ENCODE measurements at places on chromosomes 4 and X.
A peak's percentile ranks its signal among the peaks of the same experiment; 100 is the strongest.

GRCh38 chr4:43835869-43836268 lies 612.7 kb downstream of the KCTD8 start:
- DNase-seq: no peak

DNA sequence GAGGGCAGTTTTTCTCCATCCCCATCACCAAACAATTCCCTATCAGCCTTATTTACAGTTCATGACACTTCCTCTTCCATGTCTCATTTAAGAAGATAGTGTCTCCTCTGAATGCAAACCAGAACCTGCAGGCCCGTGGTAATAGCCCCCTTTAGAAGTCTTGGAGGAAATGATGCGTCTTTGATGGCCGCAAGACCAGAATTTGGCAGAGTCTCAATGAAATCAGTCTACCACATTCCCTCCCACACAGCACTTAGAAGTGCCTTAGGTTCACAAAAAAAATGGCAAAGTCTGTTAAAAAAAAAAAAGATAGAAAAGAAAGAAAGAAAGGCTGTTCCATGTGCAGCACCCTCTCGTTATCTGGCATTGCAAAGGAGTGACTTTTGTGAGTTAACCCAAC lies 2.1 kb upstream of the KDR start:
- DNase-seq: no peak

- DNase-seq: no peak
Observed at GRCh38 chrX:74405973-74406489, 15.3 kb upstream of the SLC16A2 start.

DNA sequence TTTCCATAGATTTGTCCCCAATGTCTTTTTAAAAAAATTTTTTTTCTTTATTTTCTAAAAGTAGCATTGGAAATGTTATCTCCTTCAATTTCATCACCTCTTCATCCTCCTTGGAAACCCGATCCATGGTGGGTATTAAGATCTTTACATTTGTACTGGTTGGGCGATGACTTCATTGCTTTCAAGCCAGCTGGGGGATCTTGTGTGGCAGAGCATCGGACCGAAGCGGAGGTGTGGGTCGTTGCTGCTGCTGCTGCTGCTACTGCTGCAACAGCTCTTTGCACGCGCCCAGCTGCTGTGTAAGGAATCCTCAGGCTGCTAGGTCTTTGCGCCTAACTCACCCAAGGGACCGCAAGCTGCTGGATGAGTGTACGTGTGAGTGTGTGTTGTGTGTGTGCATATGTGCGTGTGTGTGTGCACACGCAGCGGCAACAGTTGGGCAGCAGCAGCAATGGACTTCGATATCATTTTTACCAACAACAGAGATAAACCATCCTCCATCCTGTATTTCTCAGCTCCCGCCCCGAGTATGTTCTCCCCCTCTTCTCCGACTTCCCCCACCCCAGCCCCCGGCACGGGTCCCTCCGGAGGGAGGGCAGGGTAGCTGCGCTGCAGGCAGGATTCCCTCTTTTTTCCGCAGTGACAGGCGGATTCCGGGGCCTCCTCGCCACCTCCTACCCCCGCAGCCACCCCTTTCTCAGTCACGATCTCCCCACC lies 768 bp upstream of the CDKL5 start:
- peak; percentile 18 for DNase-seq

GRCh38 chrX:27186671-27187070 lies 276.5 kb downstream of the PPP4R3C start:
- no peak for DNase-seq

- DNase-seq: no peak
Observed at GRCh38 chrX:56281789-56282188, 49.6 kb downstream of the KLF8 start.

DNA sequence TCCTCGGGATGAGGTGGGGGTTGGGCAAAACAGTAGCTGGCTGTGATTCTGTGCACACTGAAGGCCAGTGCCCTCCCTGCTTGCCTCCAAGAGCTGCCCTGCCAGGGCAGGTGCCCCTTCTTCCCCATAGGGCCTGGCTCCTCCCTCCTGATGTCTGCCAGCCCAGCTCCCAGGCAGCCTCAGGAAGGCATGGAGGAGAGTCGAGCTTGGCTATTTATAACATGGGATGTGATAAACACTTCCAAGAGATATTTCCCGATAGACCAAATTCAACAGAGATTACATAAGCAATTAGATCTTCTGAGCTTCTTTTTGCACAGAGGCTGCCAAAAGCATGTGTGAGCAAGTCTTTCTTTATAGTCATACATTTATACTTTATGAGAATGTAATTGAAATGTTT lies 45.3 kb upstream of the PJA1 start:
- no peak for DNase-seq

- DNase-seq: no peak
Observed at GRCh38 chrX:47175588-47175980, 18.0 kb upstream of the UBA1 start.

DNA sequence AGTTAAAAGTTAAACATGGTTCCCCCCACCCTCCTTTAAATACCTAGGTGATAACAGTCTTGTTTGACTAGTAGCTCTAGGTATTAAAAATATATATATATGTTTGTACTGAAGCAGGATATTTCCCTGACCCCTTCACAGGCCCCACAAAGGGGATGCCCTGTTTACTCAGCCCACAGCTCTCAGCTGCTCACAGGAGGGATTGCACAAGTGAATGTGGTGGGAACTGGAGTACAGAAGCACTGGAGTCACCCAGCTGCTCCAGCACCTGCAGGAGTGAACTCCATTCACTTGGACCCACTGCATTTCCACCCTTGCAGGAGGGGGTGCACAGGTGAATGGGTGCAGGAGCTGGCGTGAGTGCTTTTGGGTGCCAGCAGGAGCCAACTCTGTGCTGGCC lies 99.3 kb upstream of the TLR3 start:
- no peak for DNase-seq

- no peak for DNase-seq
Observed at GRCh38 chrX:153792368-153792767, 1.8 kb downstream of the IDH3G start.

GRCh38 chr4:20773144-20773997 lies 73.1 kb downstream of the PACRGL start:
- peak; percentile 31 for DNase-seq

GRCh38 chr4:47790105-47790504 lies 47.8 kb downstream of the CORIN start:
- DNase-seq: no peak

DNA sequence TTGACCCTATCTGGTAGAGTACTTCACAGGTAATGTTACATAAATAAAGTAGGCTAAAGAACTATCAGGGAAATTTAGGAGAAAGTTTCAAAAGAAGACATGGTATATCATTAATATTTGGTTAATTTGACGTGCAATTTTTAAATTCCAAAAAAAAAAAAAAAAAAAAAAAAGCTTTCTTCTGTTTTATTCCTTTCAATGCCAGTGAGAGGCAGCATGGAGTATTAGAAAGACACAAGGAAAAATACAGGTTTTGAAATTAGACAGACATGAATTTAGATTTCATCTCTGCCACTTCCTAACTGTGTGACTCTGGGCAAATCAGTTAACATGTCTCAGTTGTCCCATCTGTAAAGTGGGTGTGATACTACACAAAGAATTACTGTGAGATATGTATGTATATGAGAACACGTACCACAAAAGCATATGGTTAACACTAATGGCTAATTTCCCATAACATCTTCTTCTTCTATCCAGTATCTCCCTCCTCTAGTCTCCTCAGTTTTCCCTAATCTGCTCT lies 132.5 kb downstream of the GPC3 start:
- no peak for DNase-seq

GRCh38 chrX:135522878-135523693 lies 2.6 kb downstream of the INTS6L start:
- DNase-seq: no peak

DNA sequence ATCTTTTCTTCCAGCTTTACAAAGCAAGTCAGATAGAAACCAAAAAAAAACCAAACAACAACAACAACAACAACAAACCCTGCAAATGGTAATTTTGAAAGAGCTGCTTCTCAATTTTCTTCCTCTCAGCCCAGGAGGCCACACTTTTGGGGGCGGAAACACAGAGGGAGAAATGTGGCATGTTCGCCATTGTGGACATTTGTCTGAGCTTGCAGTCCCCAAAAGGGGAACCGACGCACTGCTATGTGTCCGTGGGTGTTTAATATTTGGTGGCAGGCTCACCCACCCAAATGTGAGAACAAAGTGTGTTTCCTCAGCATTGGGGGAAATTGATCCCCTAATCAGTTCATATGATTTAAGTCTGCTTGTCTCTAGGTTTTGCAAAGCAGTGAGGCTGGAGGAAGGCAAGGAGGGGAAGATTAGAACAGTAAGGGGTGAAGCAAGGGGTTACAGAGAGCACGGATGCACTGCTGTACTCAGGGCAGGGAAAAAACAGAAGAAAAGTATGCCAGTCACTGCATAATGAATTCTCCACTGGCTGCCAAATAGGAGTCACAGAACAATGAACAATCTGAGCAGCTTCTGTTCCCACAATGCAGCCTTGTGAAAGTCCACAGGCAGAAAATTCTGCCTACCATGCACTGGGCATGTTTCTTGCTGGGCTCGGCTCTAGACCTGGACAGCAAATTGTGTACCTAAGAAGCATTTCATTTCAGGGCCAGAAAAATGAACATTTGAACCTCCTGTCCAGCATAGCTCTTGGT lies 74.7 kb upstream of the GPM6B start:
- DNase-seq: no peak

All from hepatic stellate cell (primary cell).